GM04504 (cell line): ENCODE measurements at places on chromosomes 4 and X.

DNA sequence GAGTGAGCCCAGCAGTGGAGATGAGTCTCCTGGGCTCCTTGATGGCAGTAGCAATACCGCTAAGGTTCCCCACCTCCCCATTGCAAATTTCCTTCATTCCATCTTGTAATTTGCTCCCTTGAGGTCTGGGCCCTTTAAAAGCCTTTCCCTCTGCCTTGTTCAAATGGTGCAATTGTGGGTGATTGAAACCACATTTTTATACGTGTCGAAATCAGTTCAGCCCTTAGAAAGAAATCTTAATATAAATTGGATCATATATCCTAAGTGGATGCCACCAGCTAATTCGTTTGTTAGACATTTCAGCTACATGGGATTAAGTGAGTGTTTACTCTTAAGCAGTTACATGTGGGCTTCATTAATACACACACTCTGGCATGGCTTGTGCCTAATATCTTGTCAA is 68.6 kb downstream of the NHS start:
- no peak for DNase-seq

GRCh38 chrX:73852022-73852421 is 289.0 kb downstream of the CHIC1 start:
- DNase-seq: no peak

- no peak for DNase-seq
These were observed 19.4 kb upstream of the KLHL8 start for GRCh38 chr4:87239821-87240220.

DNA sequence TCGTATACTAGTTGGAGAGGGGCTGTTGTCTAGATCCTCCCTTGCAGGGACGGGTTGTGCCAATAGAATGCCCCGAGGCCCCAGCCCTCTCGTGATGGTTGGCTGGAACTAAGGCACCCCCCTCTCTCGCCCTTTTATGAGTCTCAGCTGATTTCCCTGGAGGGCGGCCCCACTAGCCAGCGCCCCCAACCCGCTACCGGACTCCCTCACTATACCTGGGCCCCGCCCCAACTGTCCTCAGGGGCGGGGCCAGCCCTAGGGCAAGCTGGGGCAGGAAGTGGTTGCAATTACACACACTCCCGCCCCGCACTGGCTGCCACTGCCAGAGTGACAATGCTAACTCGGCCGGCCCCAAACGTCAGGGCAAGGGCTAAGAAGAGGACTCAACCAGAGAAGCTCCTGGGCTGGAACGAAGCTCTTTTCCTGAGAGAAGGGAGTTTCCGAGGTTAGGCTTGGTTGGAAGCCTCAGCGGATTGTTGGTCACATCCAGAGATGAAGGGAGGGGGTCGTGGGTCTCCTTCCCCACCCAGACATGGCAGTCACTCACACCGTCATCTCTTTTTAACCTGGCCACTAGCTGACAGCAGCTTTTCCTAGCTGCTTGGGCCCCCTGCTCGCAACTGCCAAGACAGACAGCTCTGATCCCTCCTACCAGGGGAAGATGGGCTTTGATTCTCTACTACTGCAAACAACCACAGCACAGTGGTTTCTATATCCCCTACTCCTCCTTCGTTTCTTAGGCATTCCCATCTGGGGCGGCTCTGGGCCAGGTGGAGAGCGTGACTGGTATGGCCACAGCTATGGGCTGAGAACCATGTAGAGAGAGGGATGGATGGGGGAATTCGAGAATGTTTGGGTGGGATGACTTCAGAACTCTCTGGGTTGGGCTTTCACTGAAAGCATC is 21.0 kb upstream of the BCORL1 start:
- DNase-seq: no peak

GRCh38 chr4:38266616-38267015 is 306.4 kb downstream of the PTTG2 start:
- DNase-seq: no peak

DNA sequence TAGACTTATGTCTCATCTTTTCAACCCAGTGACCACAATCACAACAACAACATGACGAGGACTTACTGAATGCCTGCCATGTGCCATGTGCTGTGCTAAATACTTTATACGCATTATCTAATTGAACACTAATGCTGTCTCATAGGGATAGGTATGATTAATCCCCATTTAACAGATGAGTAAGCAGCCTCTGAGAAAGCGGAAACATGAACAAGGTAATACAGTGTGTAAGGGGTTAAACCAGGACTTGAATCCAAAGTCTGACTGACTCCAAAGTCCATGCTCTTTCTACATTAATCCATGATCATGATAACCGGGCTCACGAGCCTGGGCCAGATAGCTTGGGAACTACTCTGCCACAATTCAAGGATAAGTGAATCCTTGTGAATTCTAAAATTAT is 105.3 kb upstream of the MBNL3 start:
- no peak for DNase-seq

DNA sequence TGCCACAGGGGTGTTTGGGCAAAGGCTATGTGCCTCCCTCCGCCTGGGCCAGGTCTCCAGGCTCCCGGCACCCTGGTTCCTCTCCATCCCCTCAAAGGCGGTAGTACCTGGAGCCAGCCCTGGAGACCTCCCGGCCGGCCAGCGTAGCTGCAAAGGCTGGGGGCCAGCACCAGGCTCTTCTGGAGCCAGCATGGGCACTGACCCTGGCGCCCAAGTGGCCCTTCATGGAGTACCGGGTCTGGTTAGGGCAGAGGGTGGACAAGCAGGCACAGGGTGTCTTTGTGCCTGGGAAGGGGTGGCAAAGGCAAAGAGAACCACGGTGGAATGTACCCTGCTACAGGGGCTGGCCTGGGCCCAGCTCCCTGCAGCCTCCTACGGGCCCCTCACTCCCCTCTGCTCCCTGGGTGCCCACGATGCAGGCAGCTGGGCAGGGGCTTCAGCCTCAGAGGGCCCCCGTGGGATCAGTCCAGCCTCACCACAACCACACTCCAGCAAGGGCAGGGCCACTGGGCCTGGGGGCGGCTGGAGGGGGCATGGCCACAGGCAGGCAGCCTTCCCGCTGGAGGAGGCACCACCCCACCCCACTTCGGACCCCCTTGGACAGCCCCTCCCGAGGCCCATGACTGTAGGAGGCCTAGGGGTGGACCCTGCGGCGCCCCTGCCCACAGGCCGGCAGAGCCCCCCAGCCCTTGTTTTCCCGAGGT is 112.9 kb upstream of the NKX1-1 start:
- DNase-seq: no peak

DNA sequence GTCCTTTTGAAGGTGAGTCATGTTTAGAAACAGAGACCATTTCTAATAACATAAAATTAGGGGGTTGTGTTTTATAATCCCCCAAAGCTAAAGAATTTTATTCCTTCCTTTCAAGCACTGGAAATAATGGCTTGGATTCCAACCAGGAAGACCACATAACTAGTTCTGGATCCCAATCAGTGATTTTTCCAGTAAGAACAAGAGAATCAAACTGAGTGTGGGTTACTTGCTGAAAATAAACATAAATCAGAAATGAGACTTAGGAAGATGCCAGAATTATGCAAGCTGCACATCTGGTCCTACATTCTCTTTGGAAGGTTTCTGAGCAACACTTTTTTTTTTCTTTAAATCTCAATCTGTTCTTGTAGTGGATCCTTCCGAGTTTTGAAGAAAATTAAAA is 76.3 kb downstream of the SOWAHB start:
- DNase-seq: peak; percentile 84

- DNase-seq: no peak
These were observed 215.5 kb upstream of the BCOR start for GRCh38 chrX:40313269-40313668.

GRCh38 chrX:63686878-63687714 is 97.9 kb downstream of the ARHGEF9 start:
- DNase-seq: peak; percentile 47

DNA sequence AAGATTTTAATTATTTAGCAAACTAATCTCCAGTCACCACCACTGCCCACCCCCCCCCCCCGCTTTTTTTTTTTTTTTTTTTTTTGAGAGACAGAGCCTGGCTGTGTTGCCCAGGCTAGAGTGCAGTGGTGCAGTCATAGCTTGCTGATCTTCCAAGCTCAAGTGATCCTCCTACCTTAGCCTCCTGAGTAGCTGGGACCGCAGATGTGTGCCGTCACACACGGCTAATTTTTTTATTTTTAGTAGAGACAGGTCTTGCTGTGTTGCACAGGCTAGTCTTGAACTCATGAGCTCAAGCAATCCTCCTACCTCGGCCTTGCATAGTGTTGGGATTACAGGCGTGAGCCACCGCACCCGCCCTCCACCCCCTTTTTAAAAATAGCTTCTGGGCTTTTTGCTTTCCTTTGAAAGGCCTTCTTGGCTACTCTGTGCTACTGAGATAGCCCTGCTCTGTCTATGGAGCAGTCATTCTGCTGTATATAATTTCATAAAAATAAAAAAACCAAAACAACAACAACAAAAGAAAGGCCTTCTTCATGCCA is 18.7 kb downstream of the TXLNG start:
- no peak for DNase-seq

GRCh38 chr4:138919094-138919936 is 96.3 kb upstream of the NOCT start:
- DNase-seq: peak; percentile 45

- no peak for DNase-seq
These were observed 10.9 kb downstream of the FAM241A start for GRCh38 chr4:112156112-112156511.

GRCh38 chr4:123352240-123352945 is 44.2 kb upstream of the SPRY1 start:
- peak; percentile 44 for DNase-seq

GRCh38 chrX:131633285-131633917 is 89.5 kb downstream of the OR13H1 start:
- peak; percentile 24 for DNase-seq

DNA sequence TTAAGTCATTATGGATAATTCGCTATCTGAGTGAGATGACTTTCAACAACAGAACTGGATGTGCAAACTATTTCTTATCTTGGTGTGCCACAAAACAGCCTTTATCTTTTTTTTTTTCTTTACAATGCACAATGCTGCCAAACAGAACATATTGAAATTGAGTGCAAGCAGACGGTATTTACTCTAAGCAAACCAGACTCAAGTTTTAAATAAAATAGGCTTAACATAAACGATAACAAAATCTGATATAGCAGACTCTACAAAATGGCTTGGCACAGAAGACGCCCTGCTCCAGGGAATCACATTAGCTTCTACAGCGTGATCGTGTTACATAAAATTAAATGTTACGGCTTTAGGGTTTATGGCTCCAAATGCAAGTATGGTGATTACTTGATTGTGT is 9.6 kb upstream of the STK32B start:
- DNase-seq: no peak

- DNase-seq: peak; percentile 35
These were observed 7.1 kb downstream of the RASL11B start for GRCh38 chr4:52869196-52869595.

GRCh38 chrX:94366616-94367015 is 692.6 kb downstream of the FAM133A start:
- DNase-seq: no peak

- DNase-seq: no peak
These were observed 143.2 kb downstream of the KIT start for GRCh38 chr4:54800831-54801530.
